ENCODE measurements at places on chromosomes 2 and 18. TPM values are rescaled to one million over a fixed set of nuclear protein-coding genes. Genes with fewer than 3 reads are reported as not detected.
A peak's percentile ranks its signal among the peaks of the same experiment; 100 is the strongest.

- no peak for DNase-seq
These were observed 56.2 kb downstream of the STRADB start for GRCh38 chr2:201507725-201508124.

The RNF149 gene
- total RNA-seq = 26.4 TPM

GRCh38 chr2:9748577-9748976 lies 94.7 kb upstream of the TAF1B start:
- DNase-seq = no peak

DNA sequence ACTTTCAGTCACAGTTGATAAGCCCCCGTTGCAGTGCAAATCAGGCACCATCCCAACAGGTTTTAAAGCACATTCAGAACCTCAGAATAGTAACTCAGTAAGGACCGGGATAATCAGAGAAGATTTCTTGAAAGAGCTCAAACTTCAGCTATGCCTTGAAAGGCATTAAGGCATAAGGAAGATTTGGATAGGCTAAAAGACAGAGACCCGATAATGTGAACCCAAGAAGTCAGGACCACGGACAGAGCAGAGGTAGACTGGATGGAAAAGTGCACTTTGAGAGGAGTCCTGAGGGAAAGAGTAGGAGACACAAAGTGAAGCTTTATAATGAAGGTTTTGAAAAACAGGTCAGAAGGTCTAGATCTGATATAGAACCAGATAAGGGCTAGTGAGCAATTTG lies 36.9 kb upstream of the KLF7 start:
- DNase-seq = peak; percentile 53

GRCh38 chr2:156306821-156307220 lies 25.7 kb downstream of the NR4A2 start:
- no peak for DNase-seq

DNA sequence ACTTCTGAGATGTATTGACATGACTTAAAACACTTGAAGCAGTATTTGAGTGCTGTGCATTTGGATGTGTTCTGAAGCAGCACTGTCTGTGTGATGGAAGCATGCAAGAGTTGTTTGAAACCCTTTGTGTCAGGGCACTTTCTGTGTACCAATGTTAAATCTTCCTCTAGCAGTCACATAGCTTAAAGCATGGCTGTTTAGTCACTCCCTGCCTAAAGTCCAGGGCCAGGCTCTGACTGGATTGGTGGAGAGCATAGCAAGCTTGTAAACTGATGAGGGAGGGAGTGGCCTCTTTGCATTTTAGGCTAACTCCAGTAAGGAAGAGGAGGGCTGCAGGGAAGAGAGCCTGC lies 73.5 kb downstream of the MYO1B start:
- peak; percentile 85 for DNase-seq

The BCL11A gene
- 1.7 TPM for total RNA-seq

DNA sequence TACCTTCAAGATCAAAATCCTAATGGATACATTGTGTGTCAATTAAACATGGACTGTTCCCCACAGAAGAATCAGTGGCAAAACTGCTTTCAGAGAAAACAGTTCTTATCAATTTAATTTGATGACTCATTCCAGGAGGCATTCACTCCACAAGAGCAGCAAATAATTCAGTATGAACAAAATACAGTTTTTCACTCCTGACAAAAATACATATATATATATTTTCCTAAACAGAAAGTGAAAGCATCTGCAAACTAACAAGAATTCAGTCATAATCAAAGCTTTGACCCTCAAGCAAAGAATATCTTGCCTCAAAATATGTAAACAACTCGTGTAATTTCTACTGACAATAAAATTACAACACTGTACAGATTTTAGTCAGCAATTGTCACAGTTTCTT lies 685.1 kb upstream of the SLC8A1 start:
- DNase-seq = no peak

The GATA6 gene
- total RNA-seq = 2.5 TPM

DNA sequence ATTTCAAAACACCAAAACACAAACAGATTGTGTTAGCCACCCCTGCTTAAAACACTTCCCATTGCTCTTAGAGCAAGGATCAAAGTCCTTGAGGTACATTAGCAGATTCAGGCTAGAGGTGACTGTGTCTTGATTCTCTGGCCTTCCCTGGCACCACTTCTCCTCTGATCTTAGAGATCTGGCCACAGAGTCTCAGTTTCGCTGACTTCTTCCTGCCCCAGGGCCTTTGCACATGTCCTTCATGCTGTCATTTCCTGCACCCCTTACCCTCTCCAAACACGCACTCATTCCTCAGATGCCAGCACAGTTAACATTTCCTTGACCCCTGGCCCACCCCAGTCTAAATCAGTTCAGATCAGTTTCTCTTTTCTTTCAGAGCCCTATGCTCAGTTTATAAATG lies 16.9 kb downstream of the CXCR4 start:
- no peak for DNase-seq

The CNGA3 gene
- not detected for total RNA-seq

DNA sequence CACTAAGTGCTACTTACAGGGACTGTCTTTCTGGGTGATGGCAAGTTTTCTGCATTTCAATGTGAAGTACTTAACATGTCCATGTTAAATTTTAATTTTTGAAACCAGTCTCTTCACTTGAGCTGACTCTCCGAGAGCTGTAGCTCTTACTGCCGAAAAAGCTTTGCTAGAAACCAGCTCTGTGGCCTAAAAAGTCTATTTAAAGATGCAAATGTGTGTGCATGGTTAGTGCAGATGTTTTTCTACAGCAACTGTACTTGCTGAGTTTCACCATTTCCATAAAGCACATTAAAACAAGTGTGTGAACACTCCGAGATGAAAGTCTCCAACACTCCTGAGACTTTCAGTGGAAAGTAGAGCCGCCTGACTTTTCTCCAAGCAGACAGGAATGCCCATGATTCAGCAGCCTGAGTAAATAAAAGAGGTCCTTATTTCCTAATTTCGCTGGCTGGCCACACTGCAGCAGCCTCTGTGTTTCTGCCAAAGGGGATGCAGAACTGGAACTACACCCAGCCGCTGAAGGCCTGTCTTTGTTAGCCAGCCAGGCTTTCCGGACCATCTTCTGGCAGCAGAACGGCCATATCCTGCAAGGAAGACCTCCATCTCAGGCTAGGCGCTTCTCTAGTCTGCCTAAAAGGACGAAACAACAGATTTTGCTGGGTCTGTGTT lies 121.2 kb downstream of the ZNF521 start:
- DNase-seq = peak; percentile 90

The MC2R gene
- not detected for total RNA-seq

DNA sequence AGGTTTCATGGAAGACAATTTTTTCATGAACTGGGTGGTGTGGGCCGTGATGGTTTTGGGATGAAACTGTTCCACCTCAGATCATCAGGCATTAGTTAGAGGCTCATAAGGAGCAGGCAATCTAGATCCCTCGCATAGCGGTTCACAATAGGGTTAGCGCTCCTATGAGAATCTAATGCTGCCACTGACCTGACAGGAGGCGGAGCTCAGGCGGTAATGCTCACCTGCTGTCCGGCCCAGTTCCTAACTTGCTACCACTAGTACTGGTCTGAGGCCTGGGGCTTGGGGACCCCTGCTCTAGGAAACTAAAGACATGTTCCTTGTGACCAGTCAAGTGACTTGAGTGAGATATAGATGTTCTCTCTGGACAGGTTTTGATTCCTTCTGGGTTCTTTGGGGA lies 49.2 kb downstream of the OXER1 start:
- DNase-seq = no peak

GRCh38 chr2:120700659-120701058 lies 35.0 kb upstream of the GLI2 start:
- no peak for DNase-seq

DNA sequence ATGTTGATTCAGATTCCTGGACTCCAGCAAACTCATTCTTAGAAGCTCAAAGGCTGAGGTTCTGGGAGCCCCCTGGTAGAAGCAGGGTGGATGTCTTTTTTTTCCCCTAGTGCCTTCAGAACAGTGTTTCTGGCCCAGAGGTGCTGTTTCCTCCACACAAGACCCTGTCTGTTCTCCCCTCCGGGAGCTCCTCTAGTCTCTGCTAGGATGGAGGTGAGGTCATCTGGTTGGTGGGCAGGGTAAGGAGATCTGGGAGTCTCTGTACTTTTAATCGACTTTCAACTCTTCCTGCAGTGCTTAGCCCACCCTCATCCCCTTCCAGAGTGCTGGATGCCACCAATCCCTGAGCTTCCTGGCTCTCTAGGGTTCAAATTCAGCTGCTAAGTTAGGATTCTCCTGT lies 192.0 kb downstream of the SH3BP4 start:
- no peak for DNase-seq

The SLC30A3 gene
- total RNA-seq = under 0.01 TPM

DNA sequence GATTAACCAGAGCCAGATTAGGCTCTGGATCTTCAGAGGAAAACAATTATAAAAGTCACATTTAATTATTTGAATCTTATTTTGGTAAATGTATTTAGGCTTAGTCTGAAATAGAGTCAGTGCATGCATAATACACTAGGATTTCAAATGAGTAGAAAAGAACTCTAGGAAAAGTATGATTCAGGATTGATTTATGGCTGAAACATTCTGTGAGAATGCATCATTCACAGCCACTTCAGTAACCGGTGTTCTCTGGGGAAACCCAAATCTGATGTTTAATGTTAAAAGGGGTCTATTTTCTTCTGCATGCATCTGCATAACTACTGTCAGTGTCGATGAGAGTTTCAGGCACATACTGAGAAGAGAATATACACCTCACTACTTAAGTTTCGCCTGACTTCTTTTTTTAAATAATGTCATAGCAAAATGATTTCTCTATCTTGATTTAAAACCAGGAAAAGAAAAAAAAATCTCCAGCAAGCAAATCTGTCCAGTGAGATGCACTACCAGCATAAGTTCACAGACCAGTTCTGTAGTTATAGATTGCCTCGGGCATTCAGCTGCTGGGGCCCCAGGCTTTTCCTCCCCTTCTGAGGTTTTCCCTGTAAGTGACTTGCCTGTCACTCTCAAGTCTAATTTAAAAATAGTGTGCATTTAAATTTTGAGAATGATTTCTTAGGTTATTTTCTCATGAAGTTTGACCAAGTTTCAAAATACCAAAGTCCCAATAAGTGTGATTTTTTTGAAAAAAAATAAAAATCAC lies 501.5 kb downstream of the NR4A2 start:
- no peak for DNase-seq

- peak; percentile 98 for DNase-seq
These were observed 648.9 kb downstream of the TDRD15 start for GRCh38 chr2:21772624-21773023.

GRCh38 chr2:168060986-168061750 lies 186.2 kb downstream of the STK39 start:
- DNase-seq = peak; percentile 67

The DSG3 gene
- not detected for total RNA-seq

- DNase-seq = no peak
These were observed 255.7 kb downstream of the HNMT start for GRCh38 chr2:138219961-138220360.

DNA sequence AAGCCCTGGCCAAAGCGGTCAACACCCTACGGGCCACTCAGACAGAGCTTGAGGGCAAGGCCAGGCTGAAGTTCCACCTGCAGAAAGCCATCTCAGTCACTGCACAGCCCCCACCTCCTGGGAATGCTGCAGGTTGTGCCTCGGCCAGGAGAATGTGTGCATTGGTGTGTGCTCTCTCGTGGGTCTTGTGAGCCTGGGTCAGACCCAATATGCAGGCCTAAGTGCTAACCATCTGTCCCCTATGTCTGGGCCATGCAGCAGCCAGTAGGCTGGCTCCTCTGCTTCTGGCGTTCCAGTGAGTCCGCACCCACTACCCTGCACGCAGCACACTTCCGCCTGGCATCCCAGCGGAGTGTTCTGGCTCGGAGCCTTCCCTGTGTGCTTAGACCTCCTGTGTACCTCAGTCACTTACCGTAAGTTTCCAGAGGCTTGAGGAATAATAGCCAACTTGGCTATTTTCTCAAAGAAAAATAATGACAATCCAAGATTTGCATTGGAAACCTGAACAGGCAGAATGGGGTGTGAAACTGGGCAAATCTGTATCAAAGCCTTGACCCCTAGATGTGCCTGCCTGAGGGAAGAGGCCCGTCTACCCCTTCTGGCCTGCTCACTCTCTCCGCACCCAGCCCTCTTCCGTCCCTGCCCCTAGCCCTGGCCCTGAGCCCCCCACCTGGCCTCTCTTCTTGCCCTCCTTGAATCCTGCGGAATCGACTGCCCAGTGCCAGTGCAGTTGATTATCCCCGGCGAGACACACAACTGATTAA lies 7.2 kb downstream of the SIX3 start:
- no peak for DNase-seq

DNA sequence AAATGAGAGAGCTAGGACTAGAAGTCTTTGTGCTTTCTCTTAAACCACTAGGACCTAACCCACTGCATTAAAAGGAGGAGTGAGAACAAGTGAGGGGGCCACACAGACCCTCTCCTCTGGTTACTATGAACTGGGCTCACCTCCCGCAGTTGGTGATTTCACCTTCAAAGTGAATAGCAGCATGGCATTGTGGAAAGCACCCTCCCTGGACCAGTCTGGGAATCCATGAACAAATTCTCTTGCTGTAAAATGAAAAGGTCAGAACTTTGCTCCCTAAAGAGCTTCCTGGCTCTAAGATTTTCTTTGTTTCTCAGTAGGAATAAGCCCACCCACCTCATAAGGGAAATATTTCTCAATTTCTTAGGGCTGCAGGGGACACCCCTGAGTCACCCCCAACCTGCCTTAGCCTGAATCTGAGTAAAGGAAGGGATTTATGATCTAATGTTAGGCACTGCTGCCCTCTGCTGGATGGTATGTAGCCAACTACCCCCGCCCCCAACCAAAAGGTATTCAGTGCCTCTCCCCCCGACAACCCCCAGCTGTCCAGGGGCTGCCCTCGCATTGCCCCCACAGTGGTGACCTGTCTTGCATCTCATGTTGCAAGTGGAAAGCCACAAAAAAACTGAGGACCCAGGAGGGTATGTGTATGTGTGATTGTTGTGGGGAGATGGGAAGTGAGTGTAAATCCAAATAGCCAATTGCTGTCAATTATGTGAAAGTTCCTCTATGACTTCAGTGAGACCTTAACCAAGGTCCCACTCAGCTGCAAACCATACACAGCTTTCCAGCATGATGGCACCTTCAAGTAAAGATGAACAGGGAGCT lies 230.9 kb upstream of the SLC14A2 start:
- DNase-seq = peak; percentile 35

- DNase-seq = peak; percentile 85
These were observed 23.3 kb upstream of the ST3GAL5 start for GRCh38 chr2:85911814-85912692.
